ENCODE measurements at places on chromosomes 3 and 15. TPM values are rescaled to one million over a fixed set of nuclear protein-coding genes. Genes with fewer than 3 reads are reported as not detected.

- no peaks in the 10 kb centered on the region for H3K36me3 ChIP-seq
- no peaks in the 10 kb centered on the region for H3K27me3 ChIP-seq
- no peak overlapping the region for H3K27ac ChIP-seq
- DNase-seq, result no peak
Measured at GRCh38 chr15:67043939-67044771, 21.2 kb upstream of the SMAD3 start.

The TPRG1 gene
- total RNA-seq, result not detected

The FBXO40 gene
- total RNA-seq, result not detected

The ADPRH gene
- 2.9 TPM for total RNA-seq

The RPS17 gene
- total RNA-seq, result 5,063 TPM

GRCh38 chr15:92773340-92773739, 117.8 kb upstream of the FAM174B start:
- no peaks in the 10 kb centered on the region for H3K27me3 ChIP-seq
- no peak overlapping the region for H3K27ac ChIP-seq
- DNase-seq, result no peak
- no peaks in the 10 kb centered on the region for H3K4me1 ChIP-seq
- no peak overlapping the region for H3K4me3 ChIP-seq

- no peak overlapping the region for H3K4me3 ChIP-seq
- no peaks in the 10 kb centered on the region for H3K27me3 ChIP-seq
- no peak overlapping the region for H3K27ac ChIP-seq
Measured at GRCh38 chr3:59268170-59268569, 218.3 kb upstream of the CFAP20DC start.

The KLHL6 gene
- 41.1 TPM for total RNA-seq

GRCh38 chr3:128335621-128336296, 130.9 kb downstream of the DNAJB8 start:
- no peak for DNase-seq
- H3K27me3 ChIP-seq, result no peaks in the 10 kb centered on the region
- H3K4me3 ChIP-seq, result no peak overlapping the region
- H3K27ac ChIP-seq, result no peak overlapping the region
